ENCODE measurements at places on chromosomes 11 and 22. TPM values are rescaled to one million over a fixed set of nuclear protein-coding genes. Genes with fewer than 3 reads are reported as not detected.

DDTL gene
- total RNA-seq, result not detected

CCDC87 gene
- total RNA-seq, result 0.18 TPM

FGF19 gene
- not detected for total RNA-seq

RFPL3 gene
- total RNA-seq, result not detected

CSNK2A3 gene
- total RNA-seq, result 2.0 TPM

CSRP3 gene
- not detected for total RNA-seq

MMP8 gene
- not detected for total RNA-seq

CLDN5 gene
- total RNA-seq, result 1,795 TPM

AIFM3 gene
- total RNA-seq, result 0.18 TPM

GGT5 gene
- total RNA-seq, result 12.8 TPM

PKNOX2 gene
- 0.76 TPM for total RNA-seq

HPX gene
- 2.5 TPM for total RNA-seq

FERMT3 gene
- 38.9 TPM for total RNA-seq

C22orf15 gene
- 0.41 TPM for total RNA-seq

PITPNM1 gene
- 18.7 TPM for total RNA-seq

LRP4 gene
- 7.5 TPM for total RNA-seq

CYP2D6 gene
- total RNA-seq, result not detected

FXYD6 gene
- 16.4 TPM for total RNA-seq

TEX12 gene
- total RNA-seq, result 0.23 TPM

GAS2L1 gene
- 47.0 TPM for total RNA-seq

OR6A2 gene
- 0.19 TPM for total RNA-seq

PTPN5 gene
- 0.34 TPM for total RNA-seq

CEND1 gene
- 0.58 TPM for total RNA-seq

GANAB gene
- total RNA-seq, result 295 TPM

TSSK2 gene
- not detected for total RNA-seq

ANO3 gene
- total RNA-seq, result not detected

OR4D5 gene
- total RNA-seq, result not detected

NNMT gene
- total RNA-seq, result 240 TPM

SSH3 gene
- 16.7 TPM for total RNA-seq
